ENCODE measurements at places on chromosomes 3 and 15. TPM values are rescaled to one million over a fixed set of nuclear protein-coding genes. Genes with fewer than 3 reads are reported as not detected.

DNA sequence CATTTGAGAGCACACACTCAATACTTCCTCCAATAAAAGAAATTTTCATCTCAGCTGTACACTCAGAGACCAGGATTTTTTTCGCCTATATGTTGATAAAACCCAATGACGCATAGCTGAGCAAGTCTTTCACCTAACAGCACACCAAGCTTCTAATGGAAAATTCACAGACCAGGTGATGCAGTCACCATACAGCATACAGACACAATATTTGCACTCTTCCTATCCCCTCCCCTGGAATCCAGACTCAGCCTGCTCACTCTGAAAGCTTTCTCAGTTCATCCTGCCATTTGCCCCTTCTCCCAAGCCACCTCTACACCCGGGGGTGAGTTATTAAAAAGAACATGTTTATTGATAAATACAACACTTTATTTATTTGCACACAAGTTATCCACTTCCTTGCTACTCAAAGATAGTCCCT lies 1.7 kb downstream of the TBC1D5 start:
- DNase-seq: no peak

DNA sequence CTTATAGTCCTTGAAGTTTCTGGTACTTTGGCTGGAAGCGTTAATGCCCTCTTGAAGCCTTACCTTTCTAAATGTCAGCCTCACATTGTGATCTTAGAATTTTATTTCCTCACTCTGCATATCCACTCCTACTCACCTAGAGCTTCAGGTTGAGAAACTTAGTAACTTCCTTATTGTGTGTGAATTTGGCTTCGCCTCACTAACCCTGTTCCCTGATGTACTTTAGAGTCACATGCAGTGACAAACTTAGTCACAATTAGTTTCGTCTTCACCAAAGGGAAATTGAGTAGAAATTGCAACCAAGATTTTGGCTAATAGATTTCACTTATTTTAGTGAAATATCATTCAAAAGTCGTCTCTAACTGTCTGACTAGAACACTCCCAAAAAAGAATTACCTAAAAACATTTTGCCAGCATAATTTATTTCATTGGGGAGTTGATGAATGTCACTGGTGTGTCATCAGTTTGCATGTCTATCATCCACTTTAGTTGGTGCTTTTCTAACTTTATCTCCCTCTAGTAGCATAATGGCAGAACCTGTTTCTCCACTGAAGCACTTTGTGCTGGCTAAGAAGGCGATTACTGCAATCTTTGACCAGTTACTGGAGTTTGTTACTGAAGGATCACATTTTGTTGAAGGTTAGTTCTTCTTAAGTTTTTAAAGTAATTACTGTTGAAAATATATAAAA lies 960 bp downstream of the MFN1 start:
- no peak for DNase-seq

GRCh38 chr15:69854521-69855181 lies 243.1 kb downstream of the TLE3 start:
- DNase-seq: peak; percentile 7

- no peak for DNase-seq
These were observed 90.4 kb downstream of the SUCLG2 start for GRCh38 chr3:67564008-67564407.

GRCh38 chr3:42229266-42229941 lies 36.6 kb downstream of the CCK start:
- no peak for DNase-seq

- DNase-seq: no peak
These were observed 63.2 kb upstream of the MAGI1 start for GRCh38 chr3:66101901-66102300.

DNA sequence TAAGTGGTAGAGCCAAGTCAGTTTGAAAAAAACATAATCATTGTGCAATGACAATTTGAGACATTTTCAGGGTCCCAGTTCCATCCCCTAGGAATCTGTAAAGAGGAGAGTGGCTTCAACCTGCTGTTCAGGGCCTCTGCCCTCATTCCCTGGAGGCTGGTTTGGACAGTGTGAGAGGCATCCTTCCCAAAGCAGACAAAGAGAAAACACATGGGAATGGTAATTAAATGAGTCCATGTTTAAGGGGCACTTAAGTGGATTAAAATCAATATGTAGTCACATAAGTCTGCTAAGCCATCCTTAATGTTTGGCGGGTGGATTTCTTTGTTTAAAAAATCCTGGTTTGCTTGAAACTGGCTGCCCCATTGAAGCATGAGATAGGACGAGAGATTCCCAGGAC lies 146.3 kb upstream of the CTDSPL start:
- DNase-seq: no peak

Gene SLC2A2
- total RNA-seq: not detected

Gene C2CD4A
- total RNA-seq: 0.19 TPM

Gene INKA1
- 4.0 TPM for total RNA-seq

Gene TAGLN3
- 8.2 TPM for total RNA-seq
